NCI-H1694 (cell line): ENCODE measurements at places on chromosomes 2 and 18.

DNA sequence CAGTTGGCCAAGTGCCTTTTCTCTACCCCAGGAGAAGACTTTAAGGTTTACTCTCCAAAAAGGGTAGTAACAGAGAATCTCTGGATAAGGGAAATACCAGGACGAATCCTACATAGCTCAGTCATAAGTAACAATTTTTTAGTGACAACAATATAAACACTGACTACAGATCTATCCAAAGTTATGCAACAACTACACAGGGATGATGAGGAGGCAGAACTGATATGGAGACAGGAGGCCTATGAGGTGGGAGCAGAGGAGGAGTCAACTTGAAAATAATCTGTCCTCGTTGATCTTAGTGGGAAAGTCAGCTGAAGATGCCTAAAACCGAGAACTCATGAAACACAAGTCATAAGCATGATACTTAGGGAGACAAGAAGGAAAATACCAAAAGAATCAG is 40.2 kb downstream of the SLC35F5 start:
- no peak for DNase-seq

GRCh38 chr2:120642646-120643045 is 93.0 kb upstream of the GLI2 start:
- DNase-seq = no peak

DNA sequence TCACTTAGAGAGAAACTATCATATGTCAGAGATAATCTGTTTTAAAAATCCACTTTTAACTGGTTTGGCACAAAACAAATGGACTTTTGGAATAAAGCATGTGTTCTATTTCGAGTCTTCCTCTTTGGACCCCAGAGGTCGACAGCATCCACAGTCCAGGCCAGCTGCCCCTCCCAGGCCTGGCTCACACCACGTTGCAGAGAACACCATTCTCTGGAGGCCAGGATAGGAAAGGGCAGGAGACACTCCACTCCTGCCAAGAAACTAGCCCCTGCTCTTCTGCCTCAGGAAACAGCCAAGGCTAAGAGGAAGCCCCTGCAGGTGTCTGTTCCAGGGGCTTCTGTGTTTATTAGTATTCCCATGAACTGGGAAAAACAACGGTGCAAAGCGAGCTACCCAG is 456.6 kb upstream of the ID2 start:
- no peak for DNase-seq

GRCh38 chr2:161170958-161171932 is 11.0 kb downstream of the TANK start:
- no peak for DNase-seq

GRCh38 chr2:25964891-25965290 is 17.4 kb downstream of the KIF3C start:
- no peak for DNase-seq

GRCh38 chr2:88058191-88058590 is 2.6 kb upstream of the KRCC1 start:
- DNase-seq = no peak

DNA sequence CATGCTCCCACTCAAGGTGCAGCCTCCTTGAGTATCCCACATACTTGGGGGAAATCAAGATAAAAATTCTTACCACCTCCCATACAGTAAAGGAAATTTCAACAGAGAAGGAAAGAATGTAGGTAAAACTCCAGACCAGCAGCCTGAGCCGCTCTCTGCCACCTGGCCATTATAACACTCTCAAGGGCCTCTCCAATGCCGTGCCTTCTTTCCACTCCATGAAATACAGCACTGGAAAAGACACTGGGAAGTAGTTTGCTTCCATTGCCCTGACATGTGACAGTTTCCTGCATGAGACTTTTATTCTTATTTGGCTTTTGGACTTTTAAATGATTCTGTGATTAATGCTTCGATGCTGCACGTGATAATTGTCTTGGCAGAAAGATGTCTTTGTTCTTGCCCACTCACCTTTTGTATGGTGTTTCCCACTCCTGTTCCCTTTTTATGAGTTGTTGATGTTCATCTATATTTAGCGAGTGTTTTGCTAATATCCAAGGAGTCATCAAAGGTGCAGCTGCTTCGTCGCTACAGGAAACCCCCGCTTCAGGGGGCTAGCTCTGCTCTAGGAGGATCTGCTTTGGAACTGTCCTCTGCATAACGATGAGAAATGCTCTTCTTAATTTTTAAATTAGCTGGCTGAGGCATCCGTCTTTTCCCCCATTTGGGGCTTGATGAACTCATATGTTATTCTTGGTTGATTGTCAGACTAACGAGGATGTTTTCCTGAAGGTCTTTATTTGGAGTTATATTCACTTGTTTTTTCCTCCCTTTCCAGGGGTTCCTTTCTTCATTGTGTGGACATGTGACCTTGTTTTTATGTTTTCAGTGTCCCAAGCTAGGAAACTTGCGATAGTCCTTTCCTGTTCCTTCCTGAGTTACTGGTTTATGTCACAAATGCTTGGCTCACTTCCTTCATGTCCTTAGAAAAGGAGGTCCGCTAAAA is 179.4 kb downstream of the TXNL1 start:
- no peak for DNase-seq

DNA sequence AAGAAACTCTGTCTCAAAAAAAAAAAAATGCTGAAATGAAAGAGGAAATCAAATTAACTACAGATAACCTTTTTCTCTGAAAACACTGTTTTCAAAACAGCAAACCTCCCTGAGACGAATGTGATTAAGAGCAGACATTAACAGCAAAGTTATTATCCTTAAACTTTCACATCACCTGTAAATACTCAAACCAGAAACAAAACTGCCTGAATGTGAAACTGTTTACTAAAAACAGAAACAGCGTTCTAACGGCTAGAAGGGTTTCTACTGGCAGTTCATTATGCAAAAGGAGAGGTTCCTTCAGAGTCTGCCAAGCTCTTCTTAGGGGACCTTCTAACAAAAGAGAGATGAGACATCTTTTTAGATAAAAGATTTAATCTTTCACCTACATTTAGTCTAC is 45.9 kb downstream of the PNO1 start:
- no peak for DNase-seq

DNA sequence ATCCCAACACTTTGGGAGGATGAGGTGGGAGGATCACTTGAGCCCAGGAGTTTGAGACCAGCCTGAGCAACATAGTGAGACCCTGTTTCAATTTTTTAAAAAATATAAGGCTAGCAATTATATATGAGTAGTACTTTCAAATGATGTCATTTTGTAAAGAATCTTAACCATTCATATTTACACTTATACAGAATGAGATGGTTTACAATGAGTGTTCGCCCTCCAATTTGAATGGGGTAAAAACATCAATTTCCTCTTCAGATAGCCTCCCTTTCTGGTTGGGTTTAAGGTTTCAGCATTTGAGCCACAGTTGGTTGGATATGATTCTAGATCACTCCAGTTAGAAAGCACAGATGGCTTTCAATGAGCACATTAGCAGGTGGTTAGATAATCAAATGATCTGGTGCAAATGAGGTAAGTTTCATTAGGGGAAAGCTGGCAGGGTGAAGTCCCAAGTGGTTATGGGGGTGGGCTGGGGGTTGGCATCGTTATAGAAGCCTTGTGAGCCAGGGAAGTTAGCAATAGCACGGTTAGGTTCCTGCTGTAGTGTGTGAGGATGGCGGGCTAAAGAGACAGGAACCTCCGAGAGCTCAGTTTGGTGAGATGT is 63.9 kb downstream of the TRPM8 start:
- peak; percentile 96 for DNase-seq

- no peak for DNase-seq
Observed at GRCh38 chr2:27849558-27850205, 40.5 kb downstream of the RBKS start.

GRCh38 chr2:61900281-61900680 is 5.2 kb upstream of the COMMD1 start:
- DNase-seq = no peak

GRCh38 chr2:130351711-130352110 is 4.1 kb upstream of the PTPN18 start:
- DNase-seq = no peak

DNA sequence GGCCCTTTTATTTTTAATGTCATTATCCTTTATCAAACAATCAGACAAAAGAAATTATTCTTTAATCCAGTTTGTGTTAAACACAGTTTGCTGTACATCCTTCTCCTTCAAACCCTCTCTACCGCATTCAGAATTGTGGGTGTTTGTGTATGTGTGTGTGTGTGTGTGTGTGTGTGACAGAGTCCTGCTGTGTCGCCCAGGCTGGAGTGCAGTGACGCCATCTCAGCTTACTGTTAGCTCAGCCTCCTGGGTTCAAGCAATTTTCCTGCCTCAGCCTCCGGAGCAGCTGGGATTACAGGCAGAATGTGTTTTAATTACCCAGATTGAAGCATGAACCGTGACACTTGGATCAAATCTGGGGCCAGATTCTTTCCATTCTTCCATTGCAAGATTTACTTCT is 723.7 kb downstream of the DCDC2C start:
- no peak for DNase-seq

GRCh38 chr2:29129586-29130281 is 14.5 kb downstream of the CLIP4 start:
- no peak for DNase-seq

GRCh38 chr18:22420652-22421051 is 2.9 kb upstream of the CTAGE1 start:
- no peak for DNase-seq

GRCh38 chr2:85905187-85905666 is 16.4 kb upstream of the ST3GAL5 start:
- no peak for DNase-seq
